ENCODE measurements at places on chromosomes 1 and 21.

GRCh38 chr21:34020005-34020847 is 53.2 kb upstream of the MRPS6 start:
- peak; percentile 73 for DNase-seq

DNA sequence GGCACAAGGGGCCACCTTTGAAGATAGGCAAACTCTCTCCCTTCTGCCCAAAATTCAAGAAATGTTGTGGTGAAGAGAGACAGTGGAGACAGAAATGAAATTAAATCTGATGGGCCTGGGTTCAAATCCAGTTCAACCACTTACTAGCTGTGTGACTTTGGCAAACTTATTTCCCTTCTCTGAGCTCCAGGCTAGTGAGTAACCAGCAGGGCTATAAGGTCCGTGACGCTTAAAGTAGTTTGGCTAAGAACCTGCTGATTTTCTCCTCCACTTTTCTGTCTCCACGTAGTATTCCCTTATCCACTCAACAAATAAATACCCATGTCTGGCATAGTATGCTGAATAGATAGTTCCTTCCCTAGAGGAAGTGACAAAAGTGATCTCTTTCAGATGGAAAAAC is 1.9 kb downstream of the SLC2A1 start:
- no peak for DNase-seq

DNA sequence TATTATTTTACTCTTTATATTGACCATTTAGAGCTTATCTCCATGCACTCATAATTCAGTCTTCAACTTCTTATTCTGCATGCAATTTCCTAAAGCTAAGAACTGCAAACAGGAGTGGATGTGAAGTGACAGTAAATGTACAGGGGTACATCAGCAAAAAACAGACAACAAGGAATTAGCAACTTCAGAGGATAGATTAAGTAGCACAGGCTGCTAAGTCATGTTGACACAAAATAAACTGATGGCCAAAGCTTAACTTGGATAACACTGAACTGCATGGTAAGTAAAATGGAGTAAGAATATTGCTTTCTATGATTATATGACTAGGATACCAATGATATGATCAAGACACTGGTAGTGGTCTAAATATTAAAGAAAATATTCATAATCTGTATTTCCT is 66.5 kb downstream of the USP24 start:
- no peak for DNase-seq

GRCh38 chr1:14740016-14740415 is 141.5 kb downstream of the KAZN start:
- DNase-seq: no peak

DNA sequence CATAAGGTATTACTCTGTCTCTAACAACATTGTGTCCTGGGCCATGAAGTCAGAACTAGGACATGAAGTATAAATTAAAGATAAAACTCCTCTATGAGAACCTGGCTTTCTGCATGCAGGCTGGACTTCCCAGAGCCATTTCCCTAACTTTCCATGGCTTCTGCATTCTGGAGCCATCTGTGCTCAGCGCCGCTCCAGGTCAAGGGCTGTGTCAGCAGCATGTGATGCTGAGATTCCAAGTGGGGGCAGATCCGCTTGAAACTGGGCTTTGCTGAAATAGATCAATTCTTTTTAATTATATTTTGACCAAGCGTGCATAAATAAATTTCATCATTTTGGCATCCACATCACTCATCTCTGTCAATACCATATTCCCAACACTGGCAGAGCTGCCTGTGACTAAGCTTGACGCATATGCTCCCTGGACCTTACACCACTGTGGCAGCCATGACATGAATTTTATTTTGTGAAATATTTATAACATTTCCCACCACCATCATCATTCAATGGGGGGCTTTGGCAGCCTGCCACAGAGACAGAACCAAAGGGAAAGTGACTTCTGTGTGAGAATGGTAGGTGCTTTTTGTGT is 110.4 kb upstream of the KCNK1 start:
- no peak for DNase-seq

- DNase-seq: peak; percentile 67
Measured at GRCh38 chr1:36306210-36306901, at the start of gene SH3D21. Gene SH3D21 (plus strand): TSS chr1:36306368. CDS start chr1:36306421, 53 bp downstream.

GRCh38 chr1:3377166-3377565 is 77.3 kb upstream of the ARHGEF16 start:
- no peak for DNase-seq

- DNase-seq: peak; percentile 39
Measured at GRCh38 chr1:211687462-211688215, 12.2 kb upstream of the NEK2 start.

DNA sequence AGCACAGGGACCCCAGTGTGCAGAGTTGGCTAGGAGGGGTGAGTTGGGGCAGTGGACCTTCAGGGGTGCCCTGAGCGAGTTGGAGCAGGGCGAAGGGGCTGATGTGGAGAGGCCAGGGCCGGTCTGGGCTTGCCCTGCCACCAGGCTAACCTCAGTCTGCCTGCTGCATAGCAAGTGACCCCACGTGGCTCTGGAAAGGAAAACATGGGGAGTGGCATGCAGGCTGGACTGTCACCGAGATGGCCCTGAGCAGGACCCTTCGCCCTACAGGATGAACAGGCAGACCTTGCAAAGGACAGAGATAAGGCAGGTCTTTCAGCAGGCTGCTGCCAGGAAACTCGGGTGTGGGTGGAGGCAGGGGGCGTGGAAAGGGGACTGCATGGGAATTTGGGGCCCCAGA is 51.5 kb downstream of the FOXO6 start:
- DNase-seq: no peak

- no peak for DNase-seq
Measured at GRCh38 chr1:156217871-156218270, 5.1 kb downstream of the PMF1 start.

DNA sequence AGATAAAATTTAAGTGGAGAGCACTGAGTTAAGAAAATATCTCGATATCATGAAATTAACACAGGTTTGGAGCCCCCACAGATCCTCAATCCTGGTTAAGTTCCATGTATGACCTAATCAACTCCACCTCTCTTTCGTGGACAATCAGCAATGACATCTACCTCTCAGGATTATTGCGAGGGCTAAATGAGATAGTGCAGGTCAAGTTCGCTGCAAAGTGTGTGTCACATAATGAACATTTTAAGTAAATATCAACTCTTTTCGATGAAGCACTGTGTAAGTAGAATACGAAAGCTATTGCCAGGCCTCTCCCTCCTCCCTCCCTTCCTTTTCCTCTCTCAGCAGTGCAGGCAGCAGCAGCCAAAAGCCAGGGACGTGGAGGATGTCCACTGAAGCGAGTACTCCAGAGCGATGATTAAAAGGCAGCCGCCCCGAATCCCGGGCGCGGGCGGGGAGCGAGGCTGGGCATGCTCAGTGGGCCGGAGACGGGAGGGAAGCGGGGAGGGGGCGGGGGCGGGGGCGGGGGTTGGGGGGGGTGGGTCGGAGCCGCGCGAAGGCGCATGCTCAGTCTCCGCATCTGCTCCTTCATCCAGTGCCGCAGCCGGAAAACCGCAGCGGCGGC is at the start of gene CAMSAP2:
Gene CAMSAP2, plus strand, starts transcription at position 567 of the 622 bp plus-strand sequence. CDS start 935 bp downstream, outside the sequence.
- no peak for DNase-seq

- DNase-seq: no peak
Measured at GRCh38 chr1:201653233-201653632, 114.3 kb downstream of the NAV1 start.

DNA sequence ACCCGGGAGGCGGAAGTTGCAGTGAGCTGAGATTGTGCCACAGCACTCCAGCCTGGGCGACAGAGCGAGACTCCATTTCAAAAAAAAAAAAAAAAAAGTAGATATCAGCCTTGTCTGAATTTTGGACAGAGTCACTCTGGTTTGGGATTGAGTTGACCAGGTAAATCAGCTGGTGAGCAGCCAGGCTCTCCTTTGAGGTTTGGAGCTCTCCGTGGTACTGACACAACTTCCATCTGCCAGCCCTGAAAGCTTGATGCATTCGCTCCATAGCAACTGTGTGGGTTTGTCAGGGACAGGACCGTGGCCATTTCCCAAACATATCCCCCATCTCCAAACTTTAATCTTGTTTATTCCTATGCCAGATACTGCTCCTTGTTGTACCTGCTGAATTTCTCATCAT is 155.2 kb downstream of the DMRTA2 start:
- DNase-seq: no peak

DNA sequence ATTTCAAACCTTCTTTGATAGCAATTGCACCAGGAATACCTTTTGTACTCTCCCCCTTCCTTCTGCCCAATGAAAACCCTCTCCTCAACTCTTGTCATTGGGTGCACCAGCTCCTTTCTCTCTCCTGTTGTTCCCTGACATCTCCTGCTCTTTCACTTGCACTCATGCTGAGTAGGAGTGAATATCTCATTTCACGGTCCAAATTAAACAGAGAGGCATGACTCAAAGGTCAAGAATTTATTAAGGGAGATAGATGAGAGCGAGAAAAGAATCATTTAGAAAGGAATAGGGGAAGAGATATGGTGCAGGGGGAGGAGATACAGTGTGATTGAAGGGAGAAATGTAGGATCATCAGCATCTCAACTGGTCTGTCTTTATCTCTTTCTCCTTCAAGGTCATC is 22.1 kb downstream of the AIM2 start:
- DNase-seq: no peak

GRCh38 chr21:38903690-38904139 is 98.0 kb downstream of the ETS2 start:
- DNase-seq: no peak

DNA sequence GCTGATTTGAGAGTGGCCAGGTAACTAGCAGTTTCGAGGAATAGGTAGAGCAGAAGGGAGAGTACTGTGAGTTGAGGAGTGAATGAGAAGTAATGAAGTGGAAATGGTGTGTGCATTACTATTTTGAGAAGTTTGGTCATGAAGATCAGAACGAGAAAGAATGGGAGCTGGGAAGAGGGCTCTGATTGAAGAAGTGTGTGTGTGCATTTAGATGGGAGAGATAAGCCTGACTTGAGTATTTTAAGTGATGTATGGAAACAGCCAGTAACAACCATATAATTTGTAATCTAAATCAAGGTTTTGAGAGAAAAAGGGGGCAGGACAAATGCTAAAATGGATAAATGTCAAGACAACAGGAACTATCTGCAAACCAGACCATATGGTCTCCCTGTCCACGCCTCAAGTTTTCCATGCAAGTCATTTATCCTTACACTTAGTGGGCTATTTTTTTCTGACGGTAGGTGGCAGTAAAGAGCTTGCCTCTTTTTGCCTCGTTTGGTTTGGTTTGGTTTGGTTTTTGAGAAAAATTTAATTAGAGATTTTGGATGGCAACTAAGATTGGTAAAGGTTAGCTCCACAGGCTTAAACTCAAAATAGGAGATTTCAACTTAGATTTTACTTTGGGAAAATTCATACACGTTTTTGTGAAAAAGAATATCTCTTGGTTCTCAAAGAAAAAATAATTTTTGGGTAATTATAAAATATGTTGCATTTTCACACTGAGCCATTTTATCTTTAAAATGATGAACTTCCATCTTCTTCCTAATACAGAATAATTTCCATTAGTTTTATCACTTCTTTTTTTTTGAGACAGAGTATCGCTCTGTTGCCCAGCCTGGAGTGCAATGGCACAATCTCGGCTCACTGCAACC is 9.5 kb upstream of the B3GALNT2 start:
- DNase-seq: peak; percentile 74

- no peak for DNase-seq
Measured at GRCh38 chr21:35509001-35509704, 460.1 kb upstream of the RUNX1 start.

DNA sequence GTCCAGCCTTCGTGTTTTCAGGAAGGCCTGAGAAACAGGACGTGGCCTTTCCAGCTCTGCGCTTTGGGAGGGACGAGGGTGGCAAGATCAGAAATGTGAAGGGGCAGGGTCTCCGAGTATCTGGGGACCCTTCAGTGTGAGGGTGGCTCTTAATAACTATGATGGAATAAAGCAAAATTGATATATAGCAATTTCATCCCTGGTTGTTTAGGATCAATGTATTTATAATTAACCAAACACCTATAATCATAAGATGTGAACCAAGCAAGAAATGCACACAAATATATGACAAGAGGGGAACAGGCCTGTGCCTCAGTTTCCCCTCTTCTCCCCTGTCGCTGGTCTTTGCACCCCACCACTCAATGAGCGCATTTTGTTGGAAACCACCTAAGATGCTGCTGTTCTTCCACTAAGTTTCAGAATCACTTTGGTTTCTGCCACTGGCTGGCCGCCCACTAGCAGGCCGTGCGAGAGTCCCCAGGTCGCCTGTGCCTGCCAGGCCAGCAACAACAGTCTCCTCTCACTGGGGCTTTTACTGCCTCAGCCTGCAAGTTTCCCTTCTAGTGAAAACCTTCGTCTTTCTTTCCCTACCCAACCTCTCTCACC is 36.6 kb downstream of the UBASH3A start:
- no peak for DNase-seq

GRCh38 chr1:55337801-55338447 is 122.8 kb upstream of the USP24 start:
- DNase-seq: peak; percentile 34

DNA sequence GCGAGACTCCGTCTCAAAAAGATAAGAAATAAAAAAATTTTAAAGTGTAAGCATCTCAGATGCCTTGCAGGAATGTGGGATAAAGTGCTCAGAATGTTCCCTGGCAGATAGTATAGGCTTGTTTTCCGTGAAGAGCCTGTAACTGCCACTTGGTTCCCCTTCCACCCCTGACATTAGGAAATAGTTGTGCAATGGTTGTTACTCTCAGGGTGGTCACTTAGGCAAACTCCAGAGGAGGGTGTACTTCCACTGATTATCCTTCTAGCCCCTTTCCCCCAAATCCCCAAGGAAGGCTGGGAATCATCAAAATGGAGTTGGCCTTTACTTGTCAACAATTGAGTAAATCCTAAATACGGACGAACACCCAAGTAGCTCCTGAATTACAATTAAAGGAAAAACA is 10.4 kb downstream of the RPL11 start:
- no peak for DNase-seq

All from B cell (primary cell).